ENCODE measurements at places on chromosomes 13 and 19.

DNA sequence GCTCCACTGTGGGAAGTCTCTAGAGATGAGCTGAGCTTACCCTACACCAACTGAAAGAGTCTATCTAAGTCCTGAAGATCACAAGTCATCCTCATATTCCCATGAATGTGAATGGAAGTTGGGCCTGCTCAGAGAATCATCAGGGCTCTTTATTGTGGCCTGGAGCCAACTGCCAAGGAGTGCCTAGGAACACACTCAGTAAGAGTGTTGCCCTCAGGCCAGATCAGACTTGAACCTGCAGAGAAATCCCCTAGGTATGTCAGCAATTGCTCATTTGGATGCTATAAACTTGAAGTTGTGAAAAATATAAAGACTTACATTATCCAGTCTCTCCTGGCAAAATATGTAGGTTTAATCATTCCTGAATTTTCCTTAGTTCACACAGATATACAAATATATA, 1070.2 kb downstream of the EFNB2 start:
- no peak for DNase-seq

DNA sequence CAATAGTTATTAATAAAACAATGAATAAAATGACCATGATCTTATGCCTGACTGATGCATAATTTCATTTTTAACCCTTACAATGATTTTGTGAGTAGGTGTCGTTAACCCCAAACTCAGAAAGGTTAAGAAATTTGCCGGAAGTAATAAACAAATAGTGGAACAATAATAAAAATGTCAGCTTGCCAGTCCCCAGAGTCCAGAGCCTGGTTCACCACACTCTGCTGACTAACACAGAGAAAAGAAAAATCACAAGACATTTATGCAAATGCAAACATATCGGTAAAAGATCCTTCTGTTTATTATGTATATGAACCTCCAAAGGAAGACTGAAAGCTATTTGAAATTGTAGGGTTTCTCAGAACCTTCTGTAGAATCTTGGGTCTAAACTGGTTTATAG, 563.7 kb downstream of the EFNB2 start:
- DNase-seq, result no peak

DNA sequence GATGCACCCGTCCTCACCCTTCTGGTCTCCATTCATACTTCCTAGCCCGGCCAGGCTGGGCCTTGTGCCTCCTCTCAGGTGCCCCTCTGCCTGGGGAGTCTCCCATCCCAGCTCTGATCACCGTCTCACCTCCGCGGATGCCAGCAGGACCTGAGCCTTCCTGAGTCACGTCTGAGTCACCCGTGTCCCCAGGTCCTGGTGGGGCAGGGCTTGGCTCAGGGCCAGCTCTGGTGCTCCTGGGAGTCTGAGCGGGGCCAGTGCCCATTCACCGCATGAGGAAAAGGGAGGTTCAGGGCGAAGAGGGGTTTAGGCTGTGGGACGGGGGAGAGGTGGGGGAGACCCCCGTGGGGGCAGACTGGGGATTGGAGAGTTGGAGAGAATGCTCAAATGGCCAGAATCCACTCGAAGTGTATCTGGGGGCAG, 593 bp downstream of the ATP8B3 start:
- no peak for DNase-seq

DNA sequence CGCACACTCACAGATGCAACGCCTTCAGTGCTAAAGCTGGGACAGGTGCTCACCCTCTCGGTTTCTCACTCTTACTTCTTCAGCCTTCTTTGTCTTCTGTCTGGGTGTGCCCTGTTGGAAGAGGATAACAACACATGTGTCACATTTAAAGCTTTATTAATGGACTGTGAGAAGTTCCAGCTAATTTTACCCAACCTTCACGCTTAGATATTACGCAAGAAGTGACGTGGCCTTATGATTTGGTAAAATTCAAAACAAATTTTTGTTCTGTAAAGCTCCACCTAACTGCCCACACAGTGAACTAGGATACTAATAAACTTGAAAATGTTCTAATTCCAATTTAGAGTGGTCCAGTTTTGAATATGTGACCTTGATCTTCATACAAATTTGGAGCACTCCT, 66.7 kb upstream of the LRCH1 start:
- DNase-seq, result no peak

DNA sequence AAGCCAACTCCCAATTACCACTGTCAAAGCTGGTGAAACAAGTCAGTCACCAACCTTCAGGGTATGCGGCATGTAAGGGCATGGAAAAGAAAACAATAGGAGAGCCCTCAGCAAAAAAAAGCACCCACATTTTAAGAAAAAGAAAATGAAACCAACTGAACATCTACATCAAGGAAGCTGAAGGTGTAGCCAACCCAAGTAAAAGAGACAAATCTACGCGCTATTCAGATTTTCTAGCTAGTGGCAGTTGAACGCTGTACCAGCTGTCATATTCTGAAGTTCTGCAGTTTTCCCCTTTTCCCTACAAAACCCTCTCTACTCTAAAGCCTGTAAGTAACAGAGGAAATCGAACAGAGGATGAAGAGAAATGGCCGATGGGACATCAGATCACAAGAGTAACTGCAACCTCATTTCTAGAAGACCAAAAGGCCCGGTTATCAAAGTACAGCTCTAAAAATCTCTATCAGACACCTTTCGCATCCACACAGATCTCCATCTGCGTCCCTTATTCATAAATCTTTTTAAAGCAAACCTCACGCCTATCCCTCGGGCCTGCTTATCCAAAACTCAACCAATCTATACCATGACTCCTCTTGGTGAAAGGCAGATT, 1.4 kb downstream of the MYCBP2 start:
- DNase-seq, result no peak

DNA sequence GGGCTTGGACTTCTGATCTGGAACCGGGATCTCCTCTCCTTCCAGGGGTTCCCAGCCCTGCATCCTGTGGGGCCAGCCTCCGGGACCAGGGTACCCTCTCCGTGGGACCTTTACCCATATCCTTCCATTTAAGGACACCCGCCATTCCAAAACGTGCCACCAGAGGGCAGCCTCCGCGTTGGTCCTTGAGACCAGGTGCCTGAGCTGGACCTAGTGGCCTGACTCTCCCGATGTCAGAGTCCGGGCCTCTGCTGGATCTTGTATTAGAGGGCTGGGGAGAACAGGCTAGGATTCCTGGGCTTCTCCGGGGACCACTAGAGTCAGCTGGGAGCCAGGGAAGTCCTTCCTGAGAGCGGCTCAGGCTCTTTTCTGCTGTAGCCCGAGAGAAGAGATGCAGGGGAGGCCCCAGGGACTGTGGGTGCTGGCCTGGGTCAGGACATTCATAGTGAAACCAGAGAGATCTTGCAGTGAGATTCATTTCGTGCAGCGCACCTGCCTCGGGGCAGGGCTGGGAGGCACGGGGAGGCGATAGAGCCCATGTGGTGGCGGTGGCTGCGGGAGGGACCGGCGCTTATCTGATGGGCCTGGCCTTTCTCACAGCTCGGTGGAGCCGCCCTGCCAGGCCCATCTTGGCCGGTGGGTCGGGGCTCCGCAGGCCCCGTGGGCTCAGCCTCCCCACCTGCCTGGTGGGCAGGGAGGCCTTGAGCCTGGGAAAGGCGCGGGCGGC, 9.8 kb upstream of the SLC7A10 start:
- DNase-seq, result no peak

Data from iPS DF 19.7 (cell line).